ENCODE measurements at places on chromosomes 7 and 10.
A peak's percentile ranks its signal among the peaks of the same experiment; 100 is the strongest.

GRCh38 chr10:108523016-108523800 lies 1358.7 kb upstream of the SORCS1 start:
- DNase-seq, result peak; percentile 47

DNA sequence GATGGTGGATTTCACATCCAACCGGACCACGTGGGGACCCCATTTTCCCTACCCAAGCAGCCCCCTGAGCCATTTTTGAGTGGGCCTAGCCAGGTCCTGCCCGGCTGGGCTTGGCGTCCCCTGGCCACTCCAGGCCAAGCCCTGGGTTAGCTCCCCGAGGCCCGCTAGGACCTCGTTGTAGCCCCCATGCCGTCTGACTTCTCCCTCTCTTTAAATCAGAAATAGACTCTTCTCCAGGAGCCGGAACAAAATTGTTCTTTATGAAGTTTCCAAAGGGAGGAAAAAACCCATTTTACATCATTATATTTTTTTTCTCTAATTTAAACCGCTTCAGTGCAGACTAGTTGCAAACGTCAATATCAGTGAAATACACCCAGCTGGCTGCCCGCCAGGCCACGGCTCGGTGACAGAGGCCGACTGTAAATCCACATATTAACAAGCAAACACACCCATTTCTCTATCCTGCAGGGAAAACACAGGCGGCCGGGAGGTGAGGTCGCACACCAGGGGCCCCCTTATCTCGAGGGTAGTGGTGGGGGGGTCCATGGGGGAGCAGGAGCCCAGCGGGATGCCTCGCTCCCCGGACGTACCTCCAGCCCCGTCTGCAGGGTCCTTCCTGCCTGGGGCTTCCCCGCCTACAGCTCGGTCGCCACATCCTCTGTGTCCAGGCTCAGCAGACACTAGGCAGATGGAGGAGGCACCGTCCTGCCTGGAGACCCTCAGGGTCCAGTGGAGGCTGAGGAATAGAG lies 72.7 kb downstream of the ELFN1 start:
- peak; percentile 13 for DNase-seq

GRCh38 chr7:89311886-89312285 lies 516.3 kb upstream of the TEX47 start:
- DNase-seq, result no peak

DNA sequence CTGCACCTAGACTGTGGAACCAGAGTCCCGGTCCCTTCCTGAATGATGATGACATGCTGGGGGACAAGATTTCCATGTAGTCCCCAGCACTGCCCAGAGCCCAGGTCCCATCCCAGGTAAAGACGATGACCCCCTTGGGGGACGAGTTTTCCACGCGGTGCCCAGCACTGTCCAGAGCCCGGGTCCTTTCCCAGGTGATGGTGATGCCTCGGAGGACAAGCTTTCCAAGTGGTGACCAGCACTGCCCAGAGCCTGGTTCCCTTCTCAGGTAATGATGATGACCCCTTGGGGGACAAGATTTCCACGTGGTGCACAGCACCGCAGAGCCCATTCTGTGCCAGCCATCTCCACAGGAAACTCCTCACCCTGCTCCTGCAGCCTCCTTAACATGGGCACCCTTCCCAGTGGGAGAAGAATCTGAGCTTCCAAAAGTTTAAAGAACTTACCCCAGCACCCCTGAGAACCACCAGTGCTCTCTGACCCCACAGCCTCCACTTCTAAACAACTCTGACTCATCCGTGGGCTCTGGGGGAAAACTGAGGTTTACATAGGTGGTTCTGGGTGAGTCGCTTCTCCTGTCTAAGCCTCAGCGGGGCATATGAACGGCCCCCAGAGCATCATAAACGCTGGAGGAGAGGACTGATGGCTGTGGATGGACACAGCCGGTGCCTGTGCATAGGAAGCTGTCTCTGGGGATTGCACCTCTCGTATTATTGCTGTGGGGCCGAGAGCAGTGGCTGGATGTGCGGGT lies 233.2 kb downstream of the TCERG1L start:
- DNase-seq, result no peak

DNA sequence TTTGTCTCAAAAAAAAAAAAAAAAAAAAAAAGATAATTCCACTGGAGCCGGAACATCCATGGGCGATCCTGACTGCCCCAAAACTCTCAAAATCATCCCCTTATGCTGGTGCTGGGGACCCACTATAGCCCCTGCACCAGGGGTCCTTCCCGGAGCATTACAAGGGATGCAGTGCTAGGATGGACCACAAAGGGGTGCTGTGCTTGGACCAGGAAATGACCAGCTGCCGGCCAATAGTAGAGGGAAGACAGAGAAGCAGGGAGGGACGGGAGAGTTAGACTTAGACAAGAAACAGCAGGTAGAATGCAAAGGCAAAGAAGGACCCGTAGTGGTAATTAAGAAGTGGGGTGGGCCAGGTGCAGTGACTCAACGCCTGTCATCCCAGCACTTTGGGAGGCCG lies 40.5 kb downstream of the RCC1L start:
- DNase-seq, result no peak

- DNase-seq, result no peak
These were observed 394.7 kb upstream of the AKR1E2 start for GRCh38 chr10:4431114-4431863.

DNA sequence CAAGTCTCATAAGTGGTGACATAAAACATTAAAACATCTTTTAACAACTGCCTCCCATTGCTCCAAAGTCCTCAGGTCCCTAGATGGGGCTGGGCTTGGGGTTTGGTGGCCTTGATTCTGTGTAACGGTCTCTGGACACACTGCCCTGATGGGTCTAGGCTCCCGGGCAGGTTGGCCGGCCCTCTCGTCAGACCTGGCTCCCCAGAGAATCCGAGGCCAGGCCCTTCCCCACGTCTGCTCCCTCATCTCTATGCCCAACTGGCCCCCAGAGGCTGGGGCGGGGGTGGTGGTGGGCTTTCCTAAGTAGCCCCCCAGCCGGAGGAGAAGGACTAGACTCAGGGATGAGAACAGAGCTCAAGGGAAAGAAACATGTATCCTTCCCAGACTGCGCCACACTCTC lies 31.5 kb upstream of the EFCAB10 start:
- DNase-seq, result no peak

GRCh38 chr7:135102372-135102771 lies 45.5 kb upstream of the TMEM140 start:
- DNase-seq, result no peak

DNA sequence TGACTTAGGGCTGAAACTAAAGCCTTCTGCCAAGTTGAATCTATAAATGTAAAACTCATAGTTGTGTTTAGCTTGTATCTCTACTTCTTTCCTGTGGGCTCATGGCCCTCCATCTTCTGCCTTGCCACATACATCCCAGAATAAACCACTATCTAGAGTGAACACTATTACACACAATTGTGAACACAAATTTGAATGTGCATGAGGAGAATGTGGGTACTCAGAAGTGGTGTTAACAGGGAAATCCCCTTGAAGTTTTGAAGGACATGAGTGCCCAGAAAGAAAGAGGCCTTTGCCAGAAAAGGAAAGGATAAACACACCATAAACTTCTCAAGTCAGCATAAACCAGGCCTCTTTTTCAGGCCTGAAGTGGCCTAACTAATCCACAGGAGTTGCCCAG lies 20.2 kb upstream of the CCNJ start:
- DNase-seq, result no peak

All from NCI-H1105 treated with DMSO at 0.1 percent for 48 hours (cell line).